Bronchus fibroblast of lung (primary cell): ENCODE measurements at places on chromosomes 4 and X. TPM values are rescaled to one million over a fixed set of nuclear protein-coding genes. Genes with fewer than 3 reads are reported as not detected.

The MEPE gene
- not detected in 2 replicates for total RNA-seq

The CT55 gene
- total RNA-seq, result not detected in 2 replicates

The RS1 gene
- total RNA-seq, result not detected in 2 replicates

The IBSP gene
- total RNA-seq, result not detected in 2 replicates

The BEX2 gene
- 0.34 and 0.89 TPM in 2 replicates for total RNA-seq

The MID1 gene
- total RNA-seq, result 14.6 and 16.8 TPM in 2 replicates

The PPARGC1A gene
- total RNA-seq, result 0.15 and 0.17 TPM in 2 replicates

The HPSE gene
- 0.59 and 1.0 TPM in 2 replicates for total RNA-seq

The TMEM35A gene
- 5.5 and 6.1 TPM in 2 replicates for total RNA-seq

The CCNI gene
- total RNA-seq, result 82.7 and 87.3 TPM in 2 replicates

The F8A3 gene
- 4.4 and 6.1 TPM in 2 replicates for total RNA-seq

The TECRL gene
- total RNA-seq, result not detected in 2 replicates

The WDR17 gene
- total RNA-seq, result 1.3 and 3.0 TPM in 2 replicates

The TEX13D gene
- not detected in 2 replicates for total RNA-seq

The SERPINA7 gene
- not detected in 2 replicates for total RNA-seq

The FRAS1 gene
- 0.17 and 0.30 TPM in 2 replicates for total RNA-seq

The GPR101 gene
- total RNA-seq, result not detected in 2 replicates
